ENCODE measurements at places on chromosomes 2 and 18. TPM values are rescaled to one million over a fixed set of nuclear protein-coding genes. Genes with fewer than 3 reads are reported as not detected.

DNA sequence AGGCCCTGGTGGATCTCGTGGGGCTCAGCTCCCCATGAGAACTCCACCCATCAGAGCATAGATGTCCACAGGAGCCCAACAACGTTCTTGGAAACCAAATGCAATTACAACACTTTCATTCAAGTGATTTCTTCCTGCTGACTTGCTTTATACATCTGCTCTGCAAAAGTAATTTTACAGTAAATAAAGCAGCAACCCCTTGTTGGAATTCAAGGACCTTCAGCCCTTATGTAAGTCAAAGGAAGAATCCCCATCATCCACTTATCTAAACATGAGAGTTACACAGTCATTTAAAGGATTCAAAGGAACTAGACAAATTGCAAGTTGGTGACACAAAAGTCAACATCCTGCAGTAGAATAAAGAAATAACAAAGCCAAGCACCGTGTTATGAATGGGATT lies 17.1 kb upstream of the ANTXR1 start:
- DNase-seq: no peak

DNA sequence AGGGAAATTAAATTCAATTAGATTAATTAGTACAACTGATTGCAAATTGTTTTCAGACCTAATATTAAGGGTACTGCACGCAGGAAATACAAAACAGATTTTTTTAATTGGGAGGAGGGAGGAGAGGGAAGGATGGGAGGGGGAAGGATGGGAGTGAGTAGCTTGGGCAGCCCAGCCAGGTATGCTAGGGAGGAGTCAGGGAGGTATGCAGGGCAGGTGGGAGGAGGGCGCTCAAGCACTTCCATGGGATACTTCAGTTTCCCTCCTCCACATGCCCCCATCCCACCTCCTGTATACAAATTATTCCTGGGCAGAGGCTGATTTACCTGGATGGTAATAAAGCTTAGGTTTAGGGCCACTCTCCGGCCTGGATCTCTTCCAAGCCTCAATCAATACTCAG lies 76.6 kb upstream of the CAPN13 start:
- no peak for DNase-seq

DNA sequence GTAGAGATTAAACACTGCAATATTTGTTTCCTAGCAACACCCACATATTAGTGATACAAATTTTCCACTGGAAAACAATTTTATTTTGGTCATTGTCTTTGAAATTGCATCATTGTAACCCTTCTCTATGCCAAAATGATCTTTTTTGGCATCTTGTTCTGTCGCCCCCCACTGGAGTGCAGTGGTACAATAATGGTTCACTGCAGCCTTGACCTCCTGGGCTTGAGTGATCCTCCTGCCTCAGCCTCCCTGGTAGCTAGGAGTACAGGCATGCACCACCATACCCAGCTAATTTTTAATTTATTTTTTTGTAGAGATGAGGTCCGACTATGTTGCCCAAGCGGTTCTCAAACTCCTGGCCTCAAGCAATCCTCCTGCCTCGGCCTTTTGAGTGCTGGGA lies 117.4 kb downstream of the PIK3C3 start:
- no peak for DNase-seq

PCARE gene
- total RNA-seq: 0.71 TPM

CHRNA1 gene
- total RNA-seq: not detected

TBC1D8 gene
- 26.0 TPM for total RNA-seq

Measured in upper lobe of left lung (tissue), 6 donors.